NCI-H1092 (cell line): ENCODE measurements at places on chromosomes 2 and 18.

DNA sequence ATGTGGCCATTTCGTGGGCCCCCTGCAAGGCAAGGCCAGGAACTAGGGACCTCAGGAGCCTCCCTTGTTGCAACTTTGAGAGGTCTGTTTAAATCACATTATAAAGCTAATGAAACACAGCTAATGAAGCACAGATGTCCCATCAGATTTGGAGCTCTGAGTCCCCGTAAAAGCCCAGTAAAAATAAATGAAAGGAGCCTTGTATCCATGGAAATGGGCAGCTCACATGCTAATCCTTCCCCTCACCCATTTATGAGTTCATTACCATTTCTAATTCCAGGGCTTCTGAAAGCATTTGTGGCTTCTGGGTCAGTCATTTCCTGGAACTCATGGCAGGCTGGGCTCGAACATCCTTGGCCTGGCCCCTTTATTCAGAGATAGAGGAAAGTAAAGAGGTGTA, 274.8 kb downstream of the SS18 start:
- no peak for DNase-seq

GRCh38 chr2:121887513-121888188, 132.2 kb downstream of the TSN start:
- DNase-seq, result no peak

GRCh38 chr2:43943809-43944452, 51.9 kb downstream of the LRPPRC start:
- peak; percentile 43 for DNase-seq

DNA sequence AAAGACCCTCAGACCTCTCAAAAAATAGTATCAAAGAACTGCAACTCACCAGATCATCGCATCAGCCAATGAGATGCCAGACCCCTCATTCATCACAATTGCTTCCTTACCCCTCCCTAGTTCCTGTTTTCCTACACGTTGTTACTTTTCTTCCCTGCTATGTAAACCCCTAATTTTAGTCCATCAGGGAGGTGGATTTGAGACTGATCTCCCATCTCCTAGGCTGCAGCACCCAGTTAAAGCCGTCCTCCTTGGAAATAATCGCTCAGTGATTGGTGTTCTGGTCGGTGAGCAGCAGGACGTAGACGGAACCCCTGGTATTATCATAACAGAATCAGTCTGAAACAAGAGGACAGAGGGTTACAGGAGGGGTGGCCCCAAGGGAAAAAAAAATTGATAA, 44.0 kb upstream of the MAP4K4 start:
- no peak for DNase-seq

- peak; percentile 44 for DNase-seq
These were observed 104.9 kb upstream of the LYPD6 start for GRCh38 chr2:149225446-149225845.

DNA sequence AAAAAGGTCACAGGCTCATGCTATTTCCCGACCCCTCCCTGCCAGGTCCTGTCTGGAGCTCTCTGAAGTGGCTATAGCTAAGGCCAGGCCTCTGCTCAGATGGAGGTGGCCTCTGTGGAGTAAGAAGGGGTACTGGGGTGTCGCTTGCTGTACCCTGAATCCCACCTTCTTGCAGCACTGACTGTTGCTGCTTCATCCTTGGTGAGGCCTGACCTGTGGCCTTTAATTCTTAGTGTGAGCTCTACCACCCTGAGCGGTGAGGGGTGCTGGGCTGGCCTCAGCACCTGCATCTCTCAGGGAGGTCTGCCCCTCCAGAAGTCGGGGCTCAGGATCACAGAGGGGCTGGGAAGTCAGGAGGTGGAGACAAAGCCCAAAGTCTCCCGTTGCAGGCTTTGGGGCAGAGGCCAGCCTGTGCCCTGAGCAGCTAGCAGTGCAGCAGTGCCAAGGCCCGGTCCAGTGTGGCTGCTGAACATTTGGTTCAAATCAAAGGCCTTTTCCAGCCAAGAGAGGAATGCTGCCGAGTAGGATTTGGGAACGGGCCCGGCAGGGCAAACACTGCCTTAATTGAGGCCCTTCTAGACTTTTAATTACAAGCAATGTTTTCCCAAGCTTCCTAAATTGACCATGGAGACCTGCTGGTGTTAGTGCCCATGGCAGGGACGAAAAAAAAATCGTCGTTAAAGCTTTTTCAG, 133.5 kb upstream of the HAAO start:
- DNase-seq, result peak; percentile 16

GRCh38 chr18:42444349-42444748, 489.3 kb downstream of the PIK3C3 start:
- no peak for DNase-seq

DNA sequence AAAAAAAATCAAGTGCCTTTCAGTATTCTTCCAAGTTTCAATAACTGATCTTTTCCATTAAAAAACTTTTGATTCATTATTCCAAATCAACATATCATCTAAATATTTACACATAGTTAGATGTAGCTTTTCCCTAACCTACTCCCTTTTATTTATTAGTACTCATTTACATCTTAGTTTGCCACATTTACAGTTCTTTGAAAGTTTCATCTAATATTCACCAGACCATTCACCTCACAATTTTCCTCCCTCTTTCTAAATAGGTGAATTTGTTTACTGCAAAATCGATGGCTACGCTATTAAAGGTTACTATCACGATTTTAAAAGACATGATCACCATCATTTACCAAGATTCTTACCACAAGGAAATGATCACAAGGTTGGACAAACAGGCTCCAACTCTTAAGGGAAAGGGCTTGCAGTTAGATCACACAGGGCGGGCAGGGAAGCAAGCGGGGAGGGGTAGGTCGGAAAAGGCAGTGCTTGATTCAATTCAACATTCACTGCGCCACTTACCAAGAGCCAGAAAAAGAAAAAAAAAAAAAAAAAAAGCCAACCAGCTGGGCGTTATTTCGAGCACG, 654 bp upstream of the MARCHF7 start:
- no peak for DNase-seq

GRCh38 chr2:120235681-120236080, 12.5 kb upstream of the TMEM185B start:
- no peak for DNase-seq

DNA sequence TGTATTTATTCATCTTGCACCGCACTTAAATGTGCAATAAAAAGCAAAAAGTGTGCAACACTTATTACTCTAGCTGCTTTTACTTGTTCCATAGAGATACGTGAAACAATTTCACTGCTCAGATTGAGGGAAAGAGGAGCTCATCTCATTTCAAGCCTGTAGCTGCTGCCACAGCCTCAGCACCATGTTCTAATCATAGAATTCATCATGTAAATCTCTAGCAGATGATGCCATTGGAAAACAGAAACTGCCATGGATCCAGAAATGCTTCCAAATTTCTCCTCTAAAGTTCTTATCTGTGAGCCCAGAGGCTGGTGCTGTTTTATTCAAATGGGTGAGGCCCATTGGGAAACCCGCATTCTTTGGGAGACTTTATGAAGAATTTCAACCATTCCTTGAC, 2.0 kb downstream of the CDC42EP3 start:
- no peak for DNase-seq

DNA sequence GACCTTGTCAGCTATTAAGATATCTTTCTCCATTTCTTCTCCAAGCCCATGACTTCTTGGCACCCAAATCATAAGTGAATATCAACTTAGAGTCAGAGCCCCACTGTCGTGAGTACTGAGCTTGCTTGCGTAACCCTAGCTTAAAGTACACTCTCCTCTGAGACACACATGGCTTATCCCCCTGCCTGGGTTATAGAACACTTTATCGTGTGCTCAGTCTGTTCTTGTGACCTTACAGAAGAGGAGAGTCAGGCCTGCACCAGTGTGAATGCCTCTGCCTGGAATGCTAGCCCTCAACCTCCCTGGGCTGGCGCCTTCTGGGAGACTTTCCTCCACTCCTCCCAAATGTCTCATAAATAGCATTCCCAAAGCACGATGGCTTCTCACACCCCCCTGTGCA, 79.3 kb downstream of the CEP192 start:
- DNase-seq, result no peak

- no peak for DNase-seq
These were observed 531.2 kb upstream of the SMIM21 start for GRCh38 chr18:75958683-75959082.

DNA sequence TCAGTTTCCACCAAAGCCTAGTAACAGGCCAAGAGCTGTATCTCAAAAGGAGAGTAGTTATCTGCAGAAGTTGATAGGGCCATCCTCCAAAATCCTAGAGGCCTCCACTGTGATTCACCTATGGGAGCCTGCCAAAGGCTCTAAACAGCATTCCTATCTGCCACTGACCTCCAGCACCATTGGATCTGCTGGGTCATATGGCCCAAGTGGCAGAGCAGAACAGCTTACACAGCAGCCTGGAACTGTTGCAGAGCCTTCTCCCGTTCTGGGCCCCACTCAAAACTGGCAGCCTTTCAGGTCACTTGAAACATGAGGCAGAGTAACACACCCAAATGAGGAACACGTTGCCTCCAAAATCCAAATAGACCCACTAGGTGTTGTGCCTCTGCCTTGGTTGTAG, 345.2 kb upstream of the RND3 start:
- DNase-seq, result no peak

- DNase-seq, result no peak
These were observed 15.6 kb downstream of the IL18RAP start for GRCh38 chr2:102438578-102438977.

GRCh38 chr2:212154477-212154878, 384.1 kb downstream of the ERBB4 start:
- no peak for DNase-seq

GRCh38 chr2:25226827-25227226, 58.4 kb upstream of the POMC start:
- DNase-seq, result no peak

DNA sequence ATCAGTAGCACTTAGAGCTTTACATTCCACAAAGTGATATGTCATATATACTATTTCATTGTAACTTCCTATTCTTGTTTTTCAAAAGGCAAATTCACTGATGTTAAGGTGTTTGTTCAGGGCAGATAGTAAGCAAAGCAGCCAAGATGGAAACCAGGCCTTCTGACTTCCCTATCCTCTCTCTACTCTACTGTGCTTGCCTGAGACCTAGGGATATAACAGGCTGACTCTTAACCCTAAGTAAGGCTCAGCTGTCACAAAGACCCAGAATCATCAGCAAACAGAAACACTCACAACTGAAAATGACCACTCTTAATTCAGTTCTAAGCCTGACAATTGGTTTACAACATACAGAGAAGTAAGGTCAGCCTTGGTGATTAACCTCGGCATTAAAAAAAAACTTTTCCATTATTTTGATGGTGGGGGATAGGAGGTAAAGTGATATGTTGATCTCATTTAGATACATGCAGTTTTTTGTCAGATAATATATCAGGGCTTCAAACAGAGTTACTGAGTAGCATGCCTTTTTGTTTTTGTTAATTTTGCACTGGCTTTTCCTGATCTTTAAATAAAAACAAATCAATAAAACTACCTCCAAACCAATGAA, 95.4 kb upstream of the CHRNA1 start:
- no peak for DNase-seq

DNA sequence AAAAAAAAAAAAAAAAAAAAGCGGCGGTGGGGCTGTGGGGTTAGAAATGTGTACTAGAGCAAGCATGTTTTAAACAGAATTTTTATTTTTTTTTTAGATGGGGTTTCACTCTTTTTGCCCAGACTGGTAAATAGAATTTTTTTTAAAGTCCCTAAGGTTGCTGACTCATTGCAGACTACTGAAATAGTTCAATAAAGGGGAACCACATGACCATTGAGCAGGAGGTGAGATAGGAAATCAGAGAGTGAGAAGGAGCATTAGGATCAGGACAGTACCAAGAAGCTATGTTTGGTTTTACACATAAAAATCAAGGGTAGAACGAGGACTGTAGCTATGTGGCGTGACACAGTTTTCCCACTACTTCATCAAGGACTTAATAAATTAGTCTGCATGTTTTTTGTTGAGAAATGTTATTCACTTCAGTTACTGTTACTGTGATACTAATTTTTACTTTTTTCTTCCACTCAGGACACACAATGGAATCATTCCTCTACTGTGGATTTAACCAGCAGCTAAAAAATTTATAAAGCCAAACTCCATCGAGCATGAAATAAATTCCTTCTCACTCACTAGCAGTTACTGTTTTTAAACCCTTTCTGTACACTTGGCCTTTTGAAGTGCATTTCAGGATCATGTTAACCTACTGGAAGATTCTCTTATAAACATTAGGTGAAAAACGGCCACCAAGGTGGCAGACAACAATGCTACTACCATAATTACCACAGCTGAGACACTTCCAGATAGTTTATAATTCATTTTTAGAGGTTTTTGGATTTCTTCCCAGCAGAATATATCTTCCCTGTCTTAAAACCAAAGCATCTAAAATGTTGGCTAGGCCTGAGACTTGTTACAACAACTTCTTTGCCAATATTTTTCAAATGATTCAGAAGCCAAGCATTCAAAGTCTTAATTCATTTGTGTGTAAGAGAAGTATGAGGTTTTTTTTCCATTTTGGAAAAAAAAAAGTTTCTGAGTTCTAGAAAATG, 33.2 kb downstream of the LAMA1 start:
- no peak for DNase-seq
